ENCODE measurements at places on chromosomes 6 and 20.

- DNase-seq = no peak
Observed at GRCh38 chr6:103534814-103535213, 1324.9 kb downstream of the HACE1 start.

GRCh38 chr6:22943327-22943726 lies 374.0 kb downstream of the HDGFL1 start:
- DNase-seq = no peak

GRCh38 chr6:37620519-37620918 lies 77.2 kb downstream of the MDGA1 start:
- DNase-seq = no peak

DNA sequence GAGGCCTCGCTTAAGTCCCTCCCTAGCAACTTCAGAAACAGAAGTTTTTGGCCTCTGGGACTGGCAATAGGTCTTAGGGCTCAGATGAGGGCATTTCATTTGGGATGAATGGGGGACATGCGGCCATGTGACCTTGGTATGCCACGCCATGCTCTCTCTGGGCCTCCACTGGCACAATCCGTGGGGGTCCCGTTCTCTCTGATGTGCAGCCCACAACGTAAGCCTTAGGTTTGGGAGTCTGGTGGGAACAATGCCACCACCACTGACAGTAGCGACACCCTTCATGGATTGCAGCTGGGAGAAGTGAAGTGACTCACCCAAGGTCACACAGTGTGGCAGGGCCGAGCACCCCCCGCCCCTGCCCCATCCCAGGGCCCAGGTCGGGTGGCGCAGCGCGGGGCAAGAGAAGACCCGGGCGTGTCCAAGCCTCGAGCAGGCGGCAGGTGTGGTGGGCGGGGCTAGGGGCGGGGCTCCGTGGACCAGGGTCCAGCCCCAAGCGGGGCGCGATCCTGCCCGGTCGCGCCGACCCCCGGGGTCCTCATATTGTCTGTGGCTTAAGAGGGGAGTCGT lies 864 bp upstream of the CEBPB start:
- DNase-seq = peak; percentile 55

DNA sequence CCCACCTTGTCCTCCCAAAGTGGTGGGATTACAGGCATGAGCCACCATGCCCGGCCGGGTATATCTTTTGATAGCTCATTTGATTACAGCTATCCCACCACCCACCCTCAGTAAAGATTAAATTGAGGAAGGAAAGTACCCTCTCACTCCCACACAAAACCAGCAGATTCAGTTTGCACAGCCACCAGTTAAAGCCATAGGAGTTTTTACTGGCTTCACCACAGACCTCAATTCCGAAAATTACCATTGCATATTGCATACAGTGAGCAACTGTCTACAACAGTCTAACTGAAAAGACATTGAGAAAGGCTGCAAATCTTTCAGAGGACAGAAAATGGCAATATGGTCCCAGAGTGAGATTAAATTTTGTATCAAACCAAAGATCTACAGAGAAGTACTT lies 34.9 kb downstream of the ESF1 start:
- DNase-seq = no peak

DNA sequence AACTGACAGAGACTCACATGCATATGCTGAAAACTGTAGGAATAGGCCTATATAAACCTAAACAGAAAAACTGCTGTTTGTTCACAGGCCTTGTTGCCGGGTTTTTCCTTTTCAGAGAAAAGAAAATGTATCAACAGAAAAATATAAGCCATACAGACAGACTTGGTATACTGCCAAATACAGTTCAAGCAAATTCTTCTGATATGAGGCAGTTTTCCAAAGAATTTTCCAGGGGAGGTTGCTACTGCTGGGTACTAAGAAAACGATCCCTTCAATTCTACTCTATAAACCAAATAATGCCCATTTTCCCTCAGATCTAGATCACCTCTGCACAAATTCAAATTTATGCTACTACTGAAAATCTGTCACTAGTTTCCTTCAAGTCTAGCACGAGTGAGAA lies 59.4 kb downstream of the ME1 start:
- no peak for DNase-seq

GRCh38 chr6:26533532-26533931 lies 4.6 kb upstream of the HMGN4 start:
- DNase-seq = no peak

GRCh38 chr6:163180874-163181541 lies 233.5 kb upstream of the QKI start:
- DNase-seq = peak; percentile 61

GRCh38 chr6:29561091-29561490 lies 1.6 kb upstream of the UBD start:
- no peak for DNase-seq

GRCh38 chr6:71138376-71138775 lies 150.2 kb upstream of the OGFRL1 start:
- DNase-seq = peak; percentile 31

GRCh38 chr6:123169774-123170095 lies 173.7 kb downstream of the CLVS2 start:
- DNase-seq = no peak

GRCh38 chr20:60446267-60447111 lies 488.3 kb downstream of the CDH26 start:
- no peak for DNase-seq

DNA sequence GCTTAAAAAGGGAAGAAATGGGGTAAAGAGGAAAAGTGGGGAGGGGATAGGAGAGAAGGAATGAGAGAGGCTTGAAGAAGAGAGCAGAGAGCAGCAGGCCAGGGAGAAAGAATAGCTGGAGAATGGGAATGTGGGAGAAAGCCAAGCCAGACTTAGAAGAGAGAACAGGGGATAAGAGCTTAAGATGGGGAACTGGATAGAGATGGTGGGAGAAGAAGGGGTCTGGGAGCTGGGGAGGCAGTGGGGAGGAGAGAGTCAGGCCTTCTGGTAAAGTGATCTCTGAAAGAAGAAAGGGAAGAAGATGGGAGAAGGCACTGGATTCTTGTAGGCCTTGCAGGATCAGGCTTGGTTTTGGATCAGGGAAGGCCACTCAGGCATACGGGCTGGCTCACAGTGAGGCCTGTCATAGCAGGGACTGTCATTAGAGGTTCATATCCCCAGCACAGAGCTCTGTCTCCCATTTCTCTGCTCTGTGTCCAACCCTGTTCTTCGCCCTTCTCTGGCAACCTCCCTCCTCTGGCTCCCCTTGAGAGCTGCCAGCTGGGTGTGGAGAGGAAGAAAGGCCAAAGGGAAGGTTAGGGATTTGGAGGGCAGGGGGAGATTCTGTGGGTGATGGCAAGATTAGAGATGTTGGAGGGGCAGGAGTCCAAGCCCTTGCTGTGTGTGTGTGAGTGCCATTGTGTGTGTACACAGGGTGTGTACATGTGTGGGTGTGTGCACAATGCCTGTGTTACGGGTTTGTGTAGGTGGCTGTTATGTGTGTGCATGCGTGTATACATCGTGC lies 9.3 kb downstream of the SYNGAP1 start:
- no peak for DNase-seq

GRCh38 chr20:43923917-43924316 lies 9.3 kb downstream of the TOX2 start:
- peak; percentile 3 for DNase-seq

DNA sequence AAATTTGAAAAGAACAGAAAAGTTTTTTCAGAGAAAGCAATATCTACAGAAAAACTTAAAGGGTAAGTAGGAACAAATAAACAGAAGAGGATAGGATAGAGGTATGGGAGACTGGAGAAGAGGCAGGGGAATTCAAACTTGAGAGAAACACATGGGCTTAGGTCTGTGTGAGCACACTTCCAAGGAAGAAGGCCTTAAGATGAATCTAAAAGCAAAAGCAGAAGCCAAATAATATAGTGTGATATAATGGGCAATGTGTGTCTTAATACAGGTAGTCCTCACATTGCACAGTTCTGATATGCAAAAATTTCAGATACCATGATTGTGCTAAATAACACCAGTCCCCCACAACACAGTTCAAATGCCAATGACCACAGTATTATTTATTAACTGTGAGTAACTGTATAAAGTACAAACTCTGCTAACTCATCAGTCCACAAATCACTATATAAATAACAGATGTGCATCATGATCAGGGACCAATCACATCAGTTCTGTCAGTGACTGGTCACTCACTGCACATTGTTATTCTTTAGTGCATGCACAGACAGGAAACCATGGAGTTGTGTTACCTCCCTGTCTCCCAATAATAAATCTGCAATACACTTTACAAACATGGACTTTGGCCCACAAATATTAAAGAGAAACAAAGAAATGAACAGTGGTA lies 18.6 kb downstream of the SNX14 start:
- no peak for DNase-seq

GRCh38 chr20:55469074-55469473 lies 536.2 kb downstream of the CBLN4 start:
- DNase-seq = no peak

GRCh38 chr6:169313347-169314010 lies 59.8 kb upstream of the THBS2 start:
- DNase-seq = no peak

DNA sequence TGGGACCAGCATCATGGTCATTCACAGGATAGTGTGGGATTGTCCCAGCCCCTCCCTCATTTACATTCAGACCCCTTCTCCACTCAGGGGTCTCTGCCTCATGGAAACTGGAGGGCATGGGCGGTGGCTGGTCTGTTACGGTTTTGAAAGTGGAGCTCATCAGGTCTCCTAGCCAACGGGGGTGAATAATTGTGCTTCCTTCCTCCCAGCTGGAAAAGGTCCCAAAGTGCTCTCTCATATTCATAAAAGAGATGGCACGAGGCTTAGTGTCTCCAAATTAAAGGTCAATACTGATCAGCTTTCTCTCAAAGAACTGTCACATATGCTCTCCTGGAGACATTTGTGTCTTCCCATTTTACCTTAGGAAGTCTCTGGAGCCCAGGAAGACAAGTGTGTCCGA lies 19.9 kb downstream of the JARID2 start:
- DNase-seq = no peak

- DNase-seq = no peak
Observed at GRCh38 chr20:19428324-19428723, 215.9 kb downstream of the SLC24A3 start.

DNA sequence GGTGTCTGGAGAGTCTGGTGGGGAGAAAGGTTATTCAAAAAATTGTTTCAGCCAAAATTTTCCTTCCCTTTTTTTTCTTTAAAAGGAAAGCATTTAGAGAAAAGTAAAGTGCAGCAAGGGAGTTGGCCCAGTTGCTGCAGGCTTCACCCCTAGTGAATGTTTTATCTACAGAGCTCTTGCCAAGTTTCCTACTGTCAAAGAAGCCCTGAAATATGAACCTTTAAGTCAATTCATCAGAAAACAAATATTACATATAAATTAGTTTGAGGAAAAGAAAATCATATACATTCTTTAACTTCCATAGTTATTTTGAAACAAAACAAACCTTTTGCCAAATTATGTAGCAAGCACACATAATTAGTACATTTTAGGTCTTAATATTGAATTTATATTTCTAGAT lies 25.0 kb upstream of the HMGCLL1 start:
- DNase-seq = no peak

DNA sequence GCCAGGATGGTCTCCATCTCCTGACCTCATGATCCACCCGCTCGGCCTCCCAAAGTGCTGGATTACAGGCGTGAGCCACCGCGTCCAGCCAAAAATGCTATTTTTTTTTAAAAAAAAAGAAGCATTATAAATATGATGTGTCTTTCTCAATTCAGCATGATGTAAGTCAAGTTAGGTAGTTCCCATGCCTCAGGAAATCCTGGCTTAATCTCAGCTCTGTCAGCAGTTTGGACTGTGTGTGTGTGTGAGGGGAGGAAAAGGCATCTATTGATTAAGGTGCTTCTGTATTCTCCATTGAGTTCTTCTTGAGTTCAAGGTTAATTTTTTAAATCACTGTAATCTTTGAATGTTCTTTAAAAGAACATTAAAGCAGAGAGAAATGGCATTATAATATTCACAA lies 51.5 kb downstream of the GMDS start:
- DNase-seq = no peak

DNA sequence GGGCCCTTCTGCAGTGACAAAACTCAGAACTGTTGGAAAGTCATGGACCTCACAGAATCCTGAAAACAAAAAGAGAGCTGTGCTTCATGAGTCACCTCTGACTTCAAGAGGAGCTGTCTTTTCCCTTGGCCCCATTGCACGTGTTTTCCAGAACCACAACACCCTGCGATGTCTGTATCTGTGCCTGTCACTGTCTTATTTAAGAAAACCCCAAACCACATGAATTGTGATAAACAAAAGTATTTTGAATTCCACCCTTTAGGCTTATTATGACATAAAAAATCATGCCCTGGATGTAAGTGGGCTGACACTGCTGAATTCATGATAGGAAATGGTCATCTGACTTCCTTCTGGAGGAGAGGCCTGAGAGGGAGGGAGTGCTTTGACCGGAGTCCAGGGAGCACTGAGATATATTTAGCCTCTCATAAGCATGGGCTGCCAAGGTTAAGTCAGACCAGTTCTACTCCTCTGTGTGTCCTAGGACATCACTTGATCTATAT lies 96.4 kb upstream of the DUSP22 start:
- DNase-seq = peak; percentile 37

DNA sequence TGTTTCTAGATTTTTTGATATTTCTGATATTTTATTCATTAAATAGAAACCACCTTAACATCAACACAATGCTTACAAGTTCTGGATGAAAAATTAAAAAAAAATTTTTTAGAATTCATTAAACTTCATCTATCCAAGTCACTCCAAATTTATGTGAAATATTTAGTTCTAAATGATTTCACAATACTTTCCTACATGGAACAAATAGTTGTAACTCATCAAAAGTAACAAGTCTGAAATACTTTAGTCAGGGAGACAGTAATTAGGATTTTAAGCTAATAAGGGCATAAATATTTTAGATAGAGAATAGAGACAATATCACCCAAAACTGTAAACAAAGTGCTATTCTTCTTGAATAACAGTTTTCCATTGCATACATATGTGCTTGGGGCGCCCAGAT lies 147.8 kb downstream of the HIVEP2 start:
- DNase-seq = no peak

- no peak for DNase-seq
Observed at GRCh38 chr6:34005901-34006531, 139.9 kb downstream of the GRM4 start.

DNA sequence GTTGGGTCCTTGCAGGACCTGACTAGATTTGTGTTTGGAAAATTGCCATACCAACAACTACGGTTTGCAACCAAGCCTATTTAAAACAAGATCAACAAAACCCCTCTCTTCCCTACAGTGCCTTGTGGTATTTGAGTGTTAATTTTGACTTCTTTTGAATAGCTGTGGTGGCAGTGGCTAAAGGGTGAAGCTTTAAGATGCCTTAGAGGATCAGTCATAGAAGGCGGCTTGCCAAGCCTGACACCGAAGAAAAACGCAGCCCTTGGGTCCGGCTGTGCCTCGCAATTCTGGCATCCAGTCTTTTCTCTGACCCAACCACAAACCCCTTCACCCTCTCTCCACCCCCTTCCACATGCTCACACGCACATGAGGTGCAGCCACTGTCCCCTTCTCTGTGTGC lies 32.6 kb downstream of the BMP6 start:
- peak; percentile 40 for DNase-seq

- no peak for DNase-seq
Observed at GRCh38 chr6:106829451-106829850, 145.1 kb downstream of the CD24 start.

GRCh38 chr6:3905945-3906845 lies 57.0 kb downstream of the FAM50B start:
- DNase-seq = no peak

- DNase-seq = peak; percentile 68
Observed at GRCh38 chr6:33746036-33746600, 587 bp downstream of the IP6K3 start.

- DNase-seq = no peak
Observed at GRCh38 chr20:7702141-7702540, 238.1 kb downstream of the HAO1 start.

Measured in right hindlimb (tissue), 1 donor.